DND-41 (cell line): ENCODE measurements at places on chromosomes 13 and 19.

GRCh38 chr19:17184371-17184841, 30.8 kb upstream of the USE1 start:
- no peak for DNase-seq

DNA sequence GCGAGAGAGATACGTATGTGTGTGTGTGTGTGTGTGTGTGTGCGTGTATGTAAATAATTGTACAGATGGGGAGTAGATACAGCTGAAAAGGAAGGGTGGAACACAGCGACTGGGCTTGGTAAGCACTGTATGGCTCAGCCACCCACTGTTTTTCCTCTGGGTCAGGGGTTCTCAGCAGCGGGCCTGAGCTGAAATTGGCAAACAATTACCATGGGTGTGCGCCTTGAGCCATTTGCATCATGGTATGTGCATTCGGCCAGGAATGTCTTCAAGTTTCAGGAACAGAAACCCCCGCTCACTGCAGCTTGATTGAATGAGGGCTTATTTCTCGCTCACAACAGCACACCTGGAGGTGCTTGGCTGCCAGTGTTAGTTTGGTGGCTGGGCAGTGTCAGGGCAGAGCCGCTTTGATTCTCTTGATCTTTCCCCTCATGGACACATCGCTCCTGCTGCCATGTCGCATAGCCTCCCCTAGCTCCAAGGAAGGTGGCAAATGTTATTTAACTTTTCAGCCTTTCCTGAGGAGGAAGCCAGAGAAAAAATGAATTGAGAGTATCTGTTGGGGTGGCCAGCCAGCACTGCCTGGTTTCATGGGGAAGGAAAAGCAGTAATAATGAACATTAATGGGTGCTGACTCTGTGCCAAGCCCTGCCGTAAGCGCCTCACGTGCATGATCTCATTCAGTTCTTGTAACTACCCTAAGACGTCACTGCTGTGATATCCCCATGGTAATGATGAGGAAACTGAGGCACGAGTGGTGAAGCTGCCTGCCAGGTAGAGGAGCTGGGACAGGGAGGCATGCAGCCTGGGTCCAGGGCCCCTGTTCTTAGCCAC, 126.9 kb downstream of the SIPA1L3 start:
- DNase-seq: no peak

DNA sequence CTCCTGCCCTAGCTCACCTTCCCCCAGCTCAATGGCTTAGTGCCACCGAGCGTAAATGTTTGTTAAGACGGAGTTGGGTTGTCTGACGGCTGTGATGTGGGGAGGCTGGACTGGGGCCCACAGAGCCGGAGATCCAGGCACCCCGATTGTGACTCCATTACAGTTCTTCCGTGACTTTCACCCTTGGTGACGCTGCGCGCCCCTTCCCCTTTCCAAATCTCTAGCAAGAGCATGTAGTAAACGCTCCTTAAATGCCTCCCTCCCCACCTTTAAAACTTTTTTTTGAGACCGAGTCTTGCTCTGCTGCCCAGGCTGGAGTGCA, 829 bp downstream of the REEP6 start:
- DNase-seq: no peak

GRCh38 chr13:112623051-112623711, 35.2 kb upstream of the TUBGCP3 start:
- no peak for DNase-seq

DNA sequence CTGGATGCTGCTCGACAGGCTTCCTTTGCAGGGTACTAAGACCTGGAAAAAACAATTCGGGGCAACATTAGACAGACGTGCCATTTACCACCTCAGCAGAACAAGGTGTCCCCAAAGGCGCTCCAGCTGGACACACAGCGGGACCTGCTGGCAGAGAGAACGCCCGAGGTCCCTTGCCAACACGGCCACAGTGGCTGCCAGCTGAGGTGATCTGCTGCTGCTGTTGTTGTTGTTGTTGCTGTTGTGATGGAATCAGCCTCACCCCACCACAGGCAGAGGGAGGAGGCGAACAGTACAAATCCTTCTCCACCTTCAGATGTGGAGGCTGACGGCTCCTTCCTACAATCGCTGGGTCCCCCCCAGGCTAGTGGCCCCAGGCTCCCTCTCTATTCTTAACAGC, 25.2 kb downstream of the ANKRD27 start:
- no peak for DNase-seq

DNA sequence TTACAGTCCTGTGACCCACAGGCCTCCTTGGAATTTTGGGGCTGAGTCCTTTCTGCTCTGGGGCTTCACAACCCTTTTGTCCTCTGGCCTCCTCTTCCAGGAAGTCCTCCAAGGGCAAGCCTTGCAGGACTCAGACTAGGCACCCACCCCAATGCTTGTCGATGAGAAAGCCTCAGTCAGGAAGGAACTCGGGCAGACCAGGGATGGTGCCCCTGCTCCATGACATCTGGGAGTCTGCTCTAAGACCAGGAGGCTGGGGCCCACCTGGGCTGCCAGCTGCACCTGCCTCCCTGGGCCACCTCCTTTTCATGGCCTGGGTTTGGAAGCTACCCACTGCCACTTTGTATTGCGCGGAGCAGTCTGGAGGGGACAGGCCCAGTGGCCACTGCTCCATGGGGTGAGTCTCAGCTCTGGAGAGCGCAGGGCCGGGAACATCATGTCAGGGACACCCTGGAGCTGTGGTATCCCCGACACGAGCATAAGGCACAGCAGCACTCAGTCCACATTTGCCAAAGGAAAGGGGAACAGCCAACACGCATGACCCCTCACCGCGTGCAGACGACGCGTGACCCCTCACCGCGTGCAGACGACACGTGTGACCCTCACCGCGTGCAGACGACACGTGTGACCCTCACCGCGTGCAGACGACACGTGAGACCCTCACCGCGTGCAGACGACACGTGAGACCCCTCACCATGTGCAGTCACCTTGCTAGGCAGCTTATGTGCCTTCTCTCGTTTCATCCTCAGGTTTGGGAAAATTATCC, 10.8 kb downstream of the C2CD4C start:
- DNase-seq: no peak

DNA sequence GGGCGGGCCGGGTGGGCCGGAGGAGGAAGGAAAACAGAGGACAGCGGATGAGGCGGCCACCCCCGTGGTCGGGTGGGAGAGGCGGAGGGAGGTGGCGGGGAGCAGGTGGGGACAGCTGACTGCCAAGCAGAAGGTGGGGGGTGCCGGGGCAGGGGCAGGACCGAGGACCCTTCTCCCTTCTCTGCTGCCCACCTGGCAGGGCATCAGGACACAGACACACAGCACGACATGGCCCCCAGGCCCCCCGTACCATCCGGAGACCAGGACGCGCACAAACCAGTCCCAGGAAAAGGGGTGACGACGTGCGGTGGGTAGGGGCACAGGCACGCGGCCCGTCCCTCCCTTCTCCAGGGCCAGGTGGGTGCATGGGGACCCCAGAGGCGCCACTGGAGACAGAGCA, 11.0 kb upstream of the CACTIN start:
- DNase-seq: no peak

- no peak for DNase-seq
Observed at GRCh38 chr13:69194130-69194529, 913.5 kb upstream of the ATXN8OS start.

DNA sequence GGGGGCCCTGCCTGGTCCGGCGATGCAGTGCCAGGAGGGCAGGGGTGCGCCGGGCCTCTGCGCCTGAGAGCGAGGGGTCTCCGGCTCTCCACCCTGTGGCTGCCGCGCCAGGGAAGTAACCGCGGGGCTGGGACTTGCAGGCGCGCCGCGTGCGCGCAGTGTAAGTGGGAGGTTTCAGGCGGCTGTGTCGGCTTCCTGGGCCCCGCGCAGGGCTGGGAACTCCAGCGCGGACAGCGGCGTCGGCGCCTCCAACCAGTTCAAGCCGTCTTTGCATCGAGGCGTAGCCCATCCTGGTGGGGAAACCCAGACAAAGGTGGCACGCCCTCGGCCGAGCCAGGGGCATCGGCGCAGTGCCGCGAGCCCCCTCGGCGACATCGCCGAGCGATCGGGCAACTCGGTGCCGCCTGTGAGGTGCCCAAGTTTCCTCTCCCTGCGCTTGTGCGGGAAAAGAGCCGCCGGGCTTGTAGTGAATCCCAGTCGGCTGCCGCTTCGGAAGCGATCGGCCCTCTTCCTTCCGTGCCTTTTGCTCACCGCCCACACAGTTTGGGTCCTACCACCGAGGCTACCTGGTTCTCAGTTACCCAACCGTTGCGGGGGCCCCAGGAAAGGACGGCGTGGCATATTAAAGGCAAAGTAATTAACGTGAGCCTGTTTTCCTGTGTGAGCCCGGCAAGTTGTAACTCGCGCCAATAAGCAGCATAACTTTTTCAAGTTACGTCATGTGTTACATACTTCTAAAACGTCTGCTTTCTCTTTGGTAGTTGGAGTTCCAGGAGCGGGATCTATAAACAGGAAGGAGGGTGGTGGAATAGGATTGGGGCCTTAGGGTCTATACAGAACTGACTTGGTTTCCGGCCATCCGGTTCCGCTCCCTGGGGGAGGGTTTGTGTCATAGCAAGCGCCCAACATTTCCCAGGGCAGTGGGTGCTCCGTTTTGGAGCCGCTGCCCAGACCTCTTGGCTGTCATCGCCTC, 1.2 kb downstream of the LRCH1 start:
- peak; percentile 78 for DNase-seq

DNA sequence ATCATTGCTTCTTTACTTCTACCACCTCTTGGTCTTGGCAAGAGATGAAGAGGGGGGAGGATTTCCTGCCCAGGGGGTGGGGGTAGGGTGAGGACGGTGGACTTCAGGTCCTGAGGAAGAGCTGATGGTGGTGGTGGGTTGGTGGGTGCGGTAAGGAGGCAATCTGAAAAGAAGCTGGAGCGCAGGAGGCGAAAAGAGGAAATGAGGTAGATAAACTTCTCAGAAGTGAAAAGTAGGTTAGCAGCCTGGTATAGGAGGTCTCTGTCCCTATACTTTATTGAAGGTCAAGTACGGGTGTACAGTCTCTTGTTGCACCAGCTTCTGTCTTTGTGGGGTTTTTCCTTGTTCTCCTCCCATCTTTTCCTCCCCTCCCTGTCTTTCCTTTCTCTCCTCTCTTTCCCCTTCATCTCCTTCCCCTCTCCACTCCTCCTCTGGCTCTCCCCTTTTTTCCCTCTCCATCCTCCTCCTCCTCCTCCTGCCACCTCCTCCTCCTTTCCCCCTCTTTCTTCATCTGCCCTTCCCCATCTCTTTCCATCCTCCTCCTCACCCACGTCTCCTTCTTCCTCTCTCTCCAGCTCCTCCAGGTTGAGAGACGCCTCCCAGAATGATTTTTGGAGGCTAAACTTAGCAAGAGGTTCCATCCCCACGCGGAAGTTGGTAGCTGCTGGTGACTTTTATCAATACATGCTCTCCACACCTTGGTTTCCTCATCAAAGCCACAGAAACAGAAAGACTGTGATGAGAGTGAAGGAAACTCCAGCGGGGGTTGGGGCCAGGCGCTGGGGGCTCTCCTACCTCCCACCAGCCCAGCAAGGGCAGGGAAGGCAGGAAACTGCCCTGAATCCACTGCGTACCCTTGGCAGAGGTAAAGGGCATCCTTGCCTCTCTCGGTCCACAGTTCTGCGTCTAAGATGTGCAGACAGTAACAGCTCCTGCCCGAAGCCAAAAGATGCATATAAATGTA, 15.3 kb downstream of the TNFSF14 start:
- DNase-seq: peak; percentile 77

DNA sequence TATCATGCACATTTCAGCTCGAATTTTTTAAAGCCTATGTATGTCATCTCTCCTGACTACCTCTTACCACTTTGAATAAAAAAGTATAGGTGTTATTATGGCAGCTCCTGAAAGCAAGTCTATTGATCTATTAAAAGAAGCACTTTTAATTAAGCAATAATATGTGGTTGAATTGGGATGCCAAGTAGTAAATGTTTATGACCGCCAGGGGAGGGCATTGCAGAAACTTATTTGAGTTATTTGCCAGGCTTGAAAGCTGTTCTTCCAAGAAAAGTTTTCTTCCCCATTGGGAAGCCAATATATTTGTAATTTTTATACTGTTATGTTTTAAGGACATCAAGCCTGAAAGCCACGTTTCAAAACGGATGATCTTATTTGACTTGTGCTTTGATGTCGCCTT, 88.1 kb upstream of the SOX21 start:
- no peak for DNase-seq

DNA sequence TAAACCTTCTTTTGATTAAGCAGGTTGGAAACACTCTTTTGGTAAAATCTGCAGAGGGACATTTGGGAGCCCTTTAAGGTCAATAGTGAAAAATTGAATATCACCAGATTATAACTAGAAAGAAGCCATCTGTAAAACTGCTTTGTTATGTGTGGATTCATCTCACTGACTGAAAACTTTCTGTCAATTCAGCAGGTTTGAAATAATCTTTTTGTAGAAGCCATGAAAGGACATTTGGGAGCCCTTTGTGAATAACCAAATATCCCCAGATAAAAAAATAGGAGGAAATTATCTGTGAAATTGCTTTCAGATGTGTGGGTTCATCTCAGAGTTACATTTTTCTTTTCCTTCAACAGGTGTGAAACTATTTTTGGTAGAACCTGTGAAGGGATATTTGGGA, 1690.7 kb downstream of the UQCRFS1 start:
- no peak for DNase-seq

GRCh38 chr13:105918842-105919741, 616.4 kb downstream of the EFNB2 start:
- DNase-seq: no peak

DNA sequence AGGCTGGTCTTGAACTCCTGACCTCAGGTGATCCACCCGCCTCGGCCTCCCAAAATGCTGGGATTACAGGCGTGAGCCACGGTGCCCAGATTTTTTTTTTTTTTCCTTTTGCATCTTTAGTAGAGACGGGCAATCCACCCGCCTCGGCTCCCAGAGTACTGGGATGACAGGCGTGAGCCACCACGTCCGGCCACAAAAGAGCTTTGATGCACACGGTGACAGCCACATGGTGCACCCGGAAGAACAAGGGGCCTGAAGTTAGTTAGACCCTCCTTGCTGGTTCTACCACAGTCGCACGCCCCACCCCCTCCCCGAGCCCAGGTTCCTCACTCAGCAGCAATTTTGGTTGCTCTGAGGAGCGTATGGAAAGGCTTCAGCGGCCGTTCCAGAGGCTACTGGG, 54.2 kb upstream of the USE1 start:
- no peak for DNase-seq

DNA sequence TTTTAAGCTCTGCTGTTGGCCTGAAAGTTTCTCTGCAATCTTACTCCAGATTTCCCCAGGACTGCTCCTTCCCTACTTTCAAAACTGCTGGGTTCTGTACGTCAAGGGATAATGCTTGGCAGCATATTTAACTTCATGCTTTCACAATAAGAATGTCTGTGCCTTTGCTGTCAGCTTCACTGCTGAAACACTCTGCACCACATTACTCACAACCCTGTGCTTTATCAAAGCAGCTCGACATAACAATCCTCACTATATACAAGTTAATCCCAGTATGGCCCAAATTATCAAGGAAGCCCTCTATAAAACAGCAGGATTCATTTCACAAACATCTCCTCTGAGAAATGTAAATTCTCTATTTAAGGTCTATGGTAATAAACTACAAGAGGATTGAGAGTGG, 17.5 kb downstream of the LATS2 start:
- no peak for DNase-seq

GRCh38 chr19:16915135-16915534, 26.3 kb downstream of the F2RL3 start:
- DNase-seq: no peak

DNA sequence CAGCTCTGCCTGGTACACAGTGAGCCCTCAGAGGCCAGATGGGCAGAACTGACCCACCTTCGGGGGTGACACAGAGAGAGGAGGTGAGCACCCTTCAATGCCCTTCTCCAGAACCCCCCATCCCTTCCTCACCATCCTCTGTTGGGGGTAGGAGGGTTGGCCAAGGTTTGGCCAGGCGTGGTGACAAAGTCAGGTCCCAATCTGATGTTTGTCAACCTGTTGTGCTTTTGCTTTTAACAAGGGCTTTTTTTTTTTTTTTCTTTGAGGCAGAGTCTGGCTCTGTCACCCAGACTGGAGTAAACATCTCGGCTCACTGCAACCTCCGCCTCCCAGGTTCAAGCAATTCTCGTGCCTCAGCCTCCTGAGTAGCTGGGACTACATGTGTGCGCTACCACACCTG, 7.3 kb downstream of the PTGIR start:
- no peak for DNase-seq
